ENCODE measurements at places on chromosomes 13 and 19.

GRCh38 chr13:46360604-46361003, 26.4 kb downstream of the RUBCNL start:
- DNase-seq, result no peak

- DNase-seq, result no peak
Observed at GRCh38 chr19:45409557-45409920, 3.1 kb downstream of the POLR1G start.

DNA sequence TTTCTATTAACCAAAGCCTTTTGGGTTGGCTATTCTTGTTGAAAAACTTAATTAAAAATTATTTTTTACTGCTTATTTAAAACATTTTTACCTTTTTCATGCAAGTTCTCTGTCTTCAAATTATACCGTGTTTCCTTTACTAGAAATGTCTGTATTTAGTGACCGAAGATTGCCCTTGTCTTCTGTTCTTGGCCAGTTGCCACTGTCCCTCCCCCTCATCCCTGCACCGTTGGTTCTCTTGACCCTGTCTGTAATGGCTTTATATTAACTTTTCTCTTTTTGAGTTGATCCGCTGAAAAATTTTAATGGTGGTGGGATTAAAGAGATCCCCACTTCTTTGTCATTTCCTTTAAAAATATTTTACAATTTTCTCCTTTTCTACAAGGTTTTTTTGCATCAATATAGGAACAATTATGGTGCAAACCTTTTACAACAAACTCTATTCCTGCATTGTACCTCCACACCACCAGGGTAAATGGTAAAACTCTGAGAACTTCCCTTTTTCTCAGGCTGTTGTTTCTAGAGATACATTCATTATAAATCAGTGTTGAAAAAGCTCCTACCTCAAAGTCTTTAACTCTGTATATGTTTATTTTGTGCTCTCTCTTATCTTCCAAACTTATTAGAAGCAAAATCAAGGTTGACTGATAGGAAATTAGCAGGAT, 12.9 kb upstream of the RNF113B start:
- DNase-seq, result no peak

GRCh38 chr19:38452430-38453366, 19.2 kb downstream of the RYR1 start:
- DNase-seq, result no peak

GRCh38 chr19:3370214-3370720, 3.9 kb downstream of the NFIC start:
- DNase-seq, result no peak

DNA sequence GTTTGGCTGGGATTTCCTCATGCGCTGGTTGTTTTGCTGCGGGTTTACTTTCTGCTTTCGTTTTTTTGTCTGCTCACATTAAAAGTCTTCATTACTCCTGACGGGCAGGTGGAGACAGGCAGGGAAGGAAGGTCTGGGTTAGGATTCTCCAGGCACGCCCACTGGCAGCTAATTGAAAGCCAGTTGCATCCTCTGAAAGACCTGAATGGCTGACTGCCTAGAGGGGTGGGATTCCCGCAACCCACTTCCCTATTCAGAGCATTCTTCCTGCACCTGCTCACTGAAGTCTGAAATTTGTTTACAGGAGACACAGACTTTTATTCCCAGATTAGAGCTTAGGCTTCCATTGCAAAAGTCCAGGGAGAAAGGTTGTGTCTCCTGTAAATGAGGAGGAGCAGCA, 172.0 kb downstream of the UQCRFS1 start:
- no peak for DNase-seq

DNA sequence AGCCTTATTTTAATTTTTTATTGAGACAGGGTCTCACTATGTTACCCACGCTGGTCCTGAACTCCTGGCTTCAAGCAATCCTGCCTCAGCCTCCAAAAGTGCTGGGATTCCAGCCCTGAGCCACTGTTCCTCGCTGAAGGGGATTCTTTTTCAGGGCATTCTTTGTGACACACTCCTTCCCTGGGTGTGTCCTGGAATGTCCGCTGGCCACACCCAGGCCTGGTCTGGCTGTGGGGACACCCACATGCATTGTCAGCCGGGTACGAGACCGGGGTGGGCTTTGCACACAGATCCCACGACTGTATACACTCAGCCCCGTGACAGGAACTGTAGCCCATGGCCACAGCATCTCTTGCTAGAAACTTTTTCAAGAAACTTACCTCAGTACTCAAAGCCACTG, 34.4 kb upstream of the GATAD2A start:
- DNase-seq, result no peak

GRCh38 chr13:26477681-26478080, 79.8 kb upstream of the WASF3 start:
- DNase-seq, result no peak

DNA sequence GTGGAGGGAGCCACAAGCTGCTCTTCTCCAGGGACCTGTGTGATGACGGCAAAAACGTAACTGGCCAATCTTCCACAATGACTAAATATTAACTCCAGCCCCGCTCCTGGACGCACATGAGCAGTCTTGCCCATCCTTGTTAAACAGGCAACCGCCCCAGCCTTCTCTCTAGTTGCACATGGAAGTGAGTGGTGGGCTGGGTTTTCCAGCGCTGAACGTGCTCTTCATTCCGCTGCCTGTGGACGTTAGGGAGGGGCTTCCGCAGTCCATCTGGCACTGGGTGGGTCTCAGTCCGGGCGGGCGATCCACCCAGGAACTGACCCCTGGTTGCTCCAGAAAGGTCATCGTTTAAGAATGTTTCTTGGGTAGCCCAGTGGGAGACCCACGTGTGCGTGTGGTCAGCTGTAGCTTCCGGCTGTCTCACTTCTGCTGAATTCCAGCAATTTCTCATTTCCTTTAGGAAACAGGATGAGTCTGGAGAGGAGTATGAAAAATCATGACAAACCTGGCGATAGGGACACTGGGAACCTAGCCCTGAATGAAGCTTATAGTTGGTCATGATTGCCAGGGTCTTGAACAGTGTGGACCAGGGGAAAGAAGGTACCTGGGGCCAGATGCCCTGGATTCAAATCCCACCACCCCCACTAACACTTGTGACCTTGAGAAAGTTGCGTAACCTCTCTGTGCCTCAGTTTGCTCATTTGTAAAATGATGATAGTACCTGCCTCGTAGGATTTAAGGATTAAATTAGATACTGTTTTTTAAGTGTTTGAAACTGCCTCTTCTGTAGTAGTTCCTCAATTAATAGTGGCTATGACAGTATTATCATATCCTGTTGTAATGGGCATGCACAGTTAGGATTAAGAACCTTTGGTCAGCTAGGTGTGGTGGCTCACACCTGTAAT, 92.6 kb downstream of the SIPA1L3 start:
- peak; percentile 71 for DNase-seq

- DNase-seq, result no peak
Observed at GRCh38 chr13:88303605-88304004, 632.4 kb downstream of the SLITRK5 start.

GRCh38 chr19:3249408-3249807, 24.9 kb downstream of the CELF5 start:
- no peak for DNase-seq

GRCh38 chr19:42547929-42548328, 19.6 kb upstream of the CEACAM1 start:
- DNase-seq, result no peak

DNA sequence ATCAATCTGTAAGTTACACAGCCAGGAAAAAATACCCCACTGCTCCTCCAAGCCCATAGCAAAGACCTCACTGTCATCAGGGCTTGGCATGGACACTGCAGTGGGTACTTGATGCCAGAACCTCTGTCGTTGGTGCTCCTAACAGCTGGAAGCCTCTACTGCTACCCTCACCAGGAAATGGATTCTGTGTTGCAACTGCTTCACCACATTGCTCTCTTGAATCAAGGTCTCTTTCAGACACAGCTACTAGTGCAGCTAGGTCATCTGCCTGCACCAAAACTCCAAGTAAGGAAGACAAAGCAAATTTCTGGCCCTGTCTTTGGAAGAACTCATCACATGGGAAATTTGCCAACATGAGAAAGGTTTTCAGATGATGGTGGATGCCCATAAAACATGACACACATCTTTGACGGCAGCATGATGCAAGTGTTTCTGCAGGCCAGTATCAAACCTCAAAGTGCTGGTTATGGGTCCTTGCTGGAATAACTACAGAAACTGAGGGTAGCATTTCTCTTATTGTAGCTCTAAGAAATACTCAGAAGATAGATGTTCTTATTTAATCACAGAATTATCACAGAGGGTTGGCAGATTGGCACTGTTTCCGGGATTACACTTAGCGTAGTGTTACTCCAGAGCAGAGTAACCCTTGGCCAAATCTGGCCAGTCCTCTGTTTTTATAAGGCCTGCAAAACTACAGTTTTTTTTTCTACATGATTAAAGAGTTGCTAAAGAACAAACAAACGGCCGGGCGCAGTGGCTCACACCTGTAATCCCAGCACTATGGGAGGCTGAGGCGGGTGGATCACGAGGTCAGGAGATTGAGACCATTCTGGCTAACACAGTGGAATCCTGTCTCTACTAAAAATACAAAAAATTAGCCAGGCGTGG, 12.9 kb upstream of the PCCA start:
- DNase-seq, result no peak

Measured in ascending aorta (tissue), 2 donors.